Kidney tubule cell (primary cell): ENCODE measurements at places on chromosomes 12 and 14.
A peak's percentile ranks its signal among the peaks of the same experiment; 100 is the strongest.

GRCh38 chr12:49057888-49058287, 2.7 kb downstream of the KMT2D start:
- peak; percentile 26 for DNase-seq

DNA sequence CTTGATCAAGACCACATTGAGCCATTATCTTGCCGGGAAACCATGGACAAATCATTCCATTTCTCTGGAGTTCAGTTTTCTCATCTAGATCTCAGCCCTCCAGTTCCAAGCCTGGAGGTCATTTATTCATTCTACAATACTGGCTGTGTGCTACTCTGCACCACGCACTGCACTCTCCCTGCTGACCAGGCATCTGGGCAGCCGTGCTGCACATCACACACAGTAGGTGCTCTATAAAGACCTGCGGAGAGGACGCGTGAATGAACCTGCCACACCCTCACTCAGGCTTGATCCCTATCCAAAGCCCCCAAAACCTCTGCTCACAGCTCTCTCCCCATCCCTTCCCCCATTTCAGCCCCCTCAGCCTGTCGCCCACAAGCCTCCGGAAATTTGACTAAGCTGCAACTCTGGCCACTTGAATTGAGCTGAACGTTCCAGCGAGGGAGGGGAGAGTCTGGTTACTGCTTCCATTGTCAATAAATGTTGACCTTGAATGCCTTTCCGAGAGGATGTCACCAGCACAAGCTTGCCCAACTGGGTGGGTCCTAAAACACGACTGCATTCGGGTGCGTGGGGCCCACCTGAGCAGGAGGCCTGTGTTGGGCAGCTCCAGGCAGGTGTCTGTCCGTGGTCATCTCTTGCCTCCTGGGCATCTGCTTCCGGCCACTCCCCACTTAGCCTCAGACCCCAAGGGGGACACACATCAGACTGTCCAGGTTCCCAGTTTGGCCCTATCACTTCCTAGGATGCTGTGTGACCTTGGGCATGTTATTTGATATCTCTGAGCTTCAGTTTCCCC, 17.8 kb downstream of the FAIM2 start:
- DNase-seq = no peak

DNA sequence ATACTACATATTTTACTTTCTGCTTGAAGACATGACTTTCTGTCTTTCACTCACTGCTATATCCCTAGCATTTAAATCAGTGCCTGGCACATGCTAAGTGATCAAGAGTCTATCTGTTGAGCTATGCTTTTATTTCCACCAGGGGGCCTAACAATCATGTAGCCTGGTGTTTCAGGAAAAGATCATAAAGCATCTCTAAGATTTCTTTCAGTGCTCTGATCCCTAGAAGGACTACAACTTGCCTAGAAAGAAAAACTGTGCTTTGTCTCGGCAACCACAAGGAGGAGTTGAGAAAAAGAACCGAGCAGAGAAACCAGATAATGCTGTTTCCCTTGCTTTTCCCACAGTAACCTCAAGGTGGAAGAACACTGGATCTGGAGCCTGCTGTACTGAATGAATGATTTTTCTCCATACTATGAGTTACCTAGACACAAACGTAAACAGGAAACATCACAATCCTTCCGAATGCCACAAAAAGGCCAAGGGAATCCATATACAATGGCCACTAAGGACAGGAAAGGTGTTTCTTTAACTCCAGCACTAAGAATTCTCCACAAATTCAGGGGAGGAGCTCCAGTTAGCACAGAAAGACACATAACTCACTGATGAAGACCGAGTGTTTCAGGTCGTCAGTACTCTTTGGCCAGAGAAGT, 1.2 kb downstream of the CRY1 start:
- peak; percentile 97 for DNase-seq

- DNase-seq = no peak
Measured at GRCh38 chr12:124486346-124486963, 81.0 kb downstream of the NCOR2 start.

DNA sequence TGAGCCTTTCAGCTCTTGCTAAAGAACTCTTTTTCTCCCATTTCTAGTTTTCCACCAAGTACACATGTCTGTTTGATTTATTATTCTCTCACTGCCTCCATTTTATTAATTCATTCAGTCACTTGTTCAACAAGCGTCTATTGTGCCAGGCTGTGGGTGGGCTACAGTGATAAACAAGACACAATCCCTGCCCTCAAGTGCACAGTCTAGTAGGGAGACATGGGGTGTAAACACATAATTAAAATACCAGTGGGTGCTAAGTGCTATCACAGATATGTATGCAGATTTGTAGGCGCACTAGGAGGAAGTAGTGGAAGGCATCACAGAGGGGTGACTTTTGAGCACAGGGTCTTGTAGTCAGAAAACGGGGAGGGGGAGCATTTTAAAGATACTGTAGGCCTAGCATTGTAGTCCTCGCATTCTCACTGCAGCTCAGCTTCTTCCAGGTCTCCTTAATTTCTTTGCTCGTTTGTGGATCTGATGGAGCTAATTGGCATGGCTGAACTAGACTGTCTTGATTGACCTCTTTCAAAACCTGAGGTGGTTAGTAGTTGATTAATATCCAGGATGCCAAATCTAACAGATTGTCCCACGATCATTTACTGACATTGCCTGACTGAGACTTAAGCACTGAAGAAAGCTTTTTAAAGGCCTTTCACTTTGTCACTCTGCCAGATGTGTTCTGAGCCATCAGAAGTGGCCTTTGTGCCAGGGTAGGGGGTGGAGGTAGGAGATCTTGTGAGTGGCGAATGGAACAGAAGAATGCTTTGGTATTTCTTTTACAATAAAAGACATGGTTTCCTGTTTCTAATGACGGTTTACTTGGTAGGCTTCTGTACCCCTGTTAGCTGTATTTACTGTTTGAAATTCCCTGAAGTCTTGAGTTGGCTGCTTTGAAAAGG, 116.9 kb downstream of the DIP2B start:
- DNase-seq = no peak

GRCh38 chr12:2794191-2794735, 507 bp upstream of the FKBP4 start:
- DNase-seq = no peak

GRCh38 chr12:5258498-5258897, 173.4 kb upstream of the NTF3 start:
- DNase-seq = peak; percentile 6

DNA sequence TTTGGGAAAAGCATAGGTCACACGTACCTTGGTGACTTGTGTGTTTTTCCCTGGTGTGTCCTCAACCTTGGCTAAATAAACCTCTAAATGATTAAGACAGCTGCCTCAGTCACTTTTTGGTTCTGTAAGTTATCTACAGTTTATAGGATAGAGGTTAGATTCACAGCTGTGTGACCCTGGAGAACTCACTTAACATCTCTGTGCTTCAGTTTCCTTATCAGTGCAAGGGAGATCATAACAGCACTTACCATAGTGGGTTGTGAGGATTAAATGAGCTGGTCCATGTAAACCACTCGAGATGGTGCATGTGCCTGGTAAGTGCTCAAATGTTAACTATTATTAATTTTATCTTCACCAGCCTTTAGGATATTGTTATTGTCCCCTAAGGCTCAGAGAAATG, 35.4 kb upstream of the CHST11 start:
- DNase-seq = no peak
